Cardiac fibroblast (primary cell): ENCODE measurements at places on chromosomes 2 and 18.

- no peak for DNase-seq
Observed at GRCh38 chr2:178517496-178517895, 37.2 kb downstream of the PLEKHA3 start.

GRCh38 chr2:36960005-36960675 lies 6.2 kb downstream of the STRN start:
- no peak for DNase-seq

- DNase-seq: no peak
Observed at GRCh38 chr18:47846431-47846830, 84.0 kb downstream of the SMAD2 start.

- peak; percentile 29 for DNase-seq
Observed at GRCh38 chr18:74242438-74243096, 49.2 kb downstream of the CYB5A start.
